Right renal pelvis (tissue), 4 donors: ENCODE measurements at places on chromosomes 2 and 18.

DNA sequence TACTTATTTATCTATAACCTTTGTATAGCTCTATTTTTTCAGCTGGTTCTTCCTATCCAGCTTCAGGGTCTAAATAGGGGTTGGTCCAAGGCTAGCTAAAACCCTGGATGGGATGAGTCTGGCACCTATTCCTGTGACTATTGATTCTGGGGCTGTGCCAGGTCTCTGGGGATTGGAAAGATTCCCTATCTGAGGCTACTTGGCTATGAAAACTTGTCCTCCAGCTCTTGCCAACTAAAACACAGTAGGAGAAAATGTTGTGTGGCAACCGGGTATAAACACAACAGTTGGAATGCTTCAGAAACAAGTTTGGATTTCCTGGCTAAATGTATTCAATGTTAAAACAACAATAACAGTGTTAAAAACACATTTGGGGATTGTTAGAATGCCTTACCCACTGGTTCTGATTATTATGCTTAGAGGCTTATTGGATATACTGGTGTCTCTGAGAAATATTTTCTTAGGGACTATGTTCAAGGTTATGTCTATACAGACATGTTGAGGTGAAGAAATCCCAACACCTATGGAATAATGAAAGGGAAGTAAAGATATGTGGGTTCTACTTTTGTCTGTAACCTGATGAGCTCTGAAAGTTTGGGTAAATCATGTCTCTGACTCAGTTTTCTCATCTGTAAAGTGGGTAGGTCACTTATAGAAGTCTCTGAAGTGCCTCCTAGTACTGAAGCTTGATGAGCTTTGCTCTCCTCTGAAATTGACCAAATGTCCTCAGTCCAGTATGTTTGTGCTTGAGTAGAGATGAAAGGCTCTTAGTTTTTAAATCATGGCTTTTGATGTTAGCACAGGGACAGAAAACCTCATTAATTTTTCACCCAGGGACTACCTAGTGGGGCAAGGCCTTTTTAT lies 460.7 kb downstream of the MTX2 start:
- DNase-seq: peak; percentile 58

DNA sequence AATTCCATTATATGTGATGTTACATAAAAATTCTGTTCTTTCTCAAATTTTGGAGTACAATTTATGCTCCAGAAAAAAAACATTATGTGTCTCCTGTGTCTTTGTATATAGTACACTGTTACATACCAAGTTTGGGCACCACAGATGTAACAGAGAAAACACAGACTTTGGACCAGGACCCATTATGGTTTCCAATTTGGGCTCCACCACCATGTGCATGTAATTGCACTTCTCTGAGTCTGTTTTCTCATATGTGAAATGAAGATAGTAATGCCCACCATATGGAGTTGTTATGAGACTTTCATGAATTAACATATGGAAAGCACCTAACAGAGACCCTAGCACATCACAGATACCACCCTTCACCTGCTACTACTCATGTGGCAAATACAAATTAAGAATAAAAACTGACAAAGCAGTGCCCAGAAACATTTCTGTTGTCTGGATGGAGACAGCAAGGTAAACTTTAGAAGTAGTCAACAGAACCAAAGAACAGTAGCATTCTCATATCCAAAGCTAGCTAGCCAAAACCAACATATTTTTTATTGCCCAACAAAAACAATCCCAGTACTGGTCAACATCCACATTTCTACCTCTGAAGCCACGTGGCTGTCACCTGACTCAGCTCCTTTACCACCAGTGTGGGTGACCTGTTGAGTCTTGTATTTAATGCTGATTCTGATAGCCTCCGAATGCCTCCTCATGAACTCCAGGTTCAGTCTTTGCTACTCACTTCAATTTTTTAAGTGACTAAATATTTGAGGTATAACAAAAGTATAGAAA lies 42.9 kb downstream of the ANTXR1 start:
- DNase-seq: no peak

DNA sequence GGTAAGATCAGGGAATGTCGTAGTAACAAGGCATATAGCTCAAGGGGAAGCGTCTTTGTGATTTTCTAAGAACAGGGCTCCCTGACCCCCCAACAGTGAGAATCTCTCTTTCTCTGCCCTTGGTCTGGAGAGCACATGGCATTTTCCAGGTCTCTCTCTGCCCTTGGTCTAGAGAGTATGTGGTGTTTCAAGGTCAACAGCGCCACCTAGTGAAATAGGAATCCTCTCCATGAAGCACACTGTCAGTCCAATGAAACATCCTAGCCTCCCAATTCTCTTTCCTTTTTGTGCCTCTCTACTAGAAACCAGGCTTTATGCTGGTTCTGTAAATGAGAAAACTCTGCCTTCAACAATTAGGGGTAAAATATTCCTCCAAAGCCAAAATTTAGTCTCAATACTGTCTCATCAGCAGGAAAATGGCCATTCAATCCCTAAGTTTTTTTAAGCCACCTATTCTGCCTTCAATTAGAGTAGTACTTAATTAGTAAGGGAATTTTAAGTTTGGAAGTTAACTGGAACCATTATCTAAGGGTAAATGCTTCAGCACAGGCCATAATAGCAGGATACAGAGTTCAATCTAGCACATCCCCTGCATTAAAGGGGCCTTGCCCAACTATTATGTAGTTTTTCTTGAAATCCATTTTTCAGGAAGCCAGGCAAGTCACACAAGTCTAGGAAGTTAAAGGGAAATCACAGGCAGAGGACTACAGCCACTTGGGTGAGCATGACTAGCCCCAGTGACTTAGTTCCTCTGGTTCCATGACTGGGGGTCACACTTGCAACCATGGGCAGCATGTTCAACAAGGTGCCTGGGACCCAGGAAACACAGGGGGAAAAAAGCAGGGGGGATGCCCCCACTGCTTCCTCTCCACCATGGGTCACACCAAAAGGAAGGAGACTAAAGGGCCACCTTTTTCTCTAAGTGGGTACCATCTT lies 12.4 kb downstream of the DYM start:
- DNase-seq: no peak

- DNase-seq: no peak
Observed at GRCh38 chr2:145757503-145758246, 1237.8 kb upstream of the ZEB2 start.

GRCh38 chr2:171688129-171688465 lies 828 bp downstream of the DYNC1I2 start:
- DNase-seq: no peak

GRCh38 chr2:180366481-180366880 lies 359.4 kb upstream of the CWC22 start:
- no peak for DNase-seq

- no peak for DNase-seq
Observed at GRCh38 chr2:167017021-167017420, 128.7 kb downstream of the XIRP2 start.

- DNase-seq: no peak
Observed at GRCh38 chr2:65955259-65955658, 479.7 kb upstream of the MEIS1 start.

GRCh38 chr2:241358470-241358869 lies 2.4 kb downstream of the FARP2 start:
- DNase-seq: no peak

DNA sequence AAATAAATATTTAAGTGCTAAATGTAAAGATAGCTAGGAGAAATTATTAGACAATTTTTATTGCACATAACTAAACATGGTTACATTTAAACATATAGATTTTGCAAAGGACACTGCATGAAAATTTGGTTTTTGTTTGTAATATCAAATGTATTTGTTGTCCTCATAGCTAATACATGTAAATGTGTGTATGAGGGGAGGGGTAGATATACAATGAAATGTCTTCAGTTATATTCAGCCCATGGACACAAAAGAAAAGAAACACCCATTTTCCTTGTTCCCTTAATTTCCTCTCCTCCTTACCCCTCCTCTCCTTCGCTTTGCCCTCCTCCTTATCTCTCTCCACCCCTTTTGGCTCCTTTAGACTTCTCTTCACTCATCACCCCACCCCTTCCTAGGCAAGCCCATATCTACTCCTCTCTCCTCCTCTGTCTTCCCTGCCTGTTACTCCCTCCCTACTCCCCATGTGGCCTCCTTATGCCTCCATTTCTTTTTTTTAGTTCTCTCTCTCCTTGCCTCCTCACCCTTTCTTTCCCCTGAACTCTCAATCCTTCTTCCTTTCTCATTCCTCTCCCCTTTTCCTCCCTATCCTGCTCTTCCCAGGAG lies 1.4 kb downstream of the COL3A1 start:
- DNase-seq: no peak

- DNase-seq: no peak
Observed at GRCh38 chr18:62732617-62733016, 17.3 kb downstream of the PHLPP1 start.

GRCh38 chr2:52429740-52430139 lies 1337.9 kb upstream of the CHAC2 start:
- DNase-seq: no peak

GRCh38 chr2:109594246-109594885 lies 19.4 kb downstream of the SEPTIN10 start:
- no peak for DNase-seq

DNA sequence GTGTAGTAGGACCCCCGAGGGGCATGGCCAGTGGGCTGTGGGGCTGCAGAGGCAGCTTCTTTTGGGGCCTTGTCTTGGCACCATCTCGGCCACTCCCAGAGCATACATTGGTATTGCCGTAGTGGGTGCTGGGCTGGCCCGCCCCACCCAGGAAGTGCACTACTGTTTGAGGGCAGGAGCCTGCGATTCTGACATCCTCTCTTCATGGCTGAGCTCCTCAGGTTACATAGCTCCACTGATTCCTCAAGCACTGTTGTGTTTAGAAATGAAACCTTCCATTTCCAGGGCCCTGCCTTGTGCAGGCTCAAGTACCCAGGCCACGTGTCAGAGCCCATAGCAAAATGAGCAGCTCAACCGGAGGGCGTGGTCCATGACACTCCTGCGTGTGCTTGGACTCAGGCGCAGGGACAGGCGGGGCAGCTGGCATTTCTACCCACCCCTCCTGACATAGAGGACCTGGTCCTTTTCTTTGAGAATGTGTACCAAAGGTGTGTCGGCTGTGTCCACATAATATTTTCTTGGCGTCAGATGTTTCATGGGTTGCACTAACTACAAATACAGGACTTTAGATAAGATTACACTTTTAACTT lies 67.9 kb downstream of the DGKD start:
- DNase-seq: no peak

DNA sequence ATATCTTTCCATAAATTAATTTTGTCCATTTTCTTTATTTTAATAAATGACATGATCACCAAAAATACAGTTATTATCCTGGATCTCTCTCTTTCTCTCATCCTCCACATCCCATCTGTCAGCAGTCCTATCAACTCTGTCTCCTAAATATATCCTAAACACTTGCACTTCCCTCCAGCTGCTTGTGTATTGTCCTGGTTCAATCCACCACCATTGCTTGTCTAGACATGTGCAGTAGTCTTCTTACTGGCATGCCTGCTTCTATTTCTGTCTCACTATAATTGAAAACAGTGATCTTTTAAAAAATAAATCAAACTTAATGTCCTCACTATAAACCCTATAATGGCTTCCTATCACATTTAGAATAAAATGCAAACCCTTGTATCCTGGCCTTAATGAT lies 2168.6 kb upstream of the PIK3C3 start:
- DNase-seq: no peak

DNA sequence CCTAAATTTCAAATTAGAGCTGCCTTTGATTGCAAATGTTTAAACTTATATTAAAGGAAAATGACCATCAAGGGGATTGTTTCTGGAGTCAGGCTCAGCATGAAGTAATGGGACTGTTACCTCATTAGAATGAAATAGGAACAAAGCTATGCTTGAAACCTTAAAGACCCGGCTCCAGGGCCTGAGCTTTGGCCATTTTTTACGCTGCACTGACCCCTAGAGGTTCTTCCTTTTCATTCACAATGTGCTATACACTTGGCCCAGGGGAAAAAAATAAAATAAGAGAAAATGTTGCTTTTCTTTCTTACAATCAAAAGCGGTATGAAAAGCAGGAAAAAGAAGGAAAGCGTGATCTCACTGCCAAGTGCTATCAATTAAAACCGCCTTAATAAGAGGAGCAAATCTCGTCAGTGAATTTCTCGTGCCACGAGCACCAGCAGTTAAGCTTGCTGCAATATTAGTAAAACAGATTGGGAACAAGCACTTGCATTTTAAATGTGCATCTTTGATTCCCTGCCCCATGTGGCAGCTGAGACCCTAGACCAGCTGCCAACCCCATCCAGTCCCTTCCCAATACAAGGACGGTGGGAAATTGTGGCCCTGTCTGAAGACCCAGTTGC lies 96.6 kb downstream of the MBD2 start:
- no peak for DNase-seq
